ENCODE measurements at places on chromosomes 12 and 14. TPM values are rescaled to one million over a fixed set of nuclear protein-coding genes. Genes with fewer than 3 reads are reported as not detected.

DNA sequence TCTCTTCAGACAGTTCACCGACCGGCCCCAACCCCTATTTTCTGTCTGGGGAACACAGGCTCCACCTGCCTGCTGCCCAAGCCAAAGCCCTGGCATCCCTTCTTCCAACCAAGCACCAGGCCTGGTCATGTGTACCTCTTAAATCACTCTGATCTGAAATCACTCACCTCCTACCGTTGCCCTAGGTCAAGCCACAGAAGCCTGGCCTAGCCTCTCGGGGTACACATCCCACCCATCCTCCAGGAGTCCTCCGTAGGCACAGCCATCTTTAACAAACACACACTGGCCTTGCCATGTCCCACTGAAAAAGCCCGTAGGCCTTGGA lies 81.8 kb downstream of the IRF2BPL start:
- peak overlapping the region; percentile 77 for H3K27ac ChIP-seq
- DNase-seq, result no peak
- H3K36me3 ChIP-seq, result no peaks in the 10 kb centered on the region

Gene HSPB8
- 485 TPM for total RNA-seq

Gene FAM186B
- total RNA-seq, result not detected

DNA sequence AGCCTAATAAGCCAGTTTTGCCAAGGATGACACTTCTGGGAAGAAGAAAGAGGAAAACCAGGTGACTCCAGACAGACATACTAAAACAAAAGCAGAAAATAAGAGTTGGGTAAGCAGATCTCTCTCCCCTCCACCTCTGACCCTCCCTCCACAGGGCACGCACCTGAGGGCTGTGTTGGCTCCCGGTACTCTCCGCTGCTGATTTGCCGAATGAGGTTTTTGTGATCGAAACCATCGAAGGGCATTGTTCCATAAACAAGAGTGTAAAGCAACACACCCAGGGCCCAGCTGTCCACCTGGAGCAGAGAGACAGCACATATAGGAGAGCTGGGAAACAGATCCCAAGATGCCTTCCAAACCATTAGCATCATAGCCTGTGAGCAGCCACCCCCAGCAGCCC lies 68.1 kb downstream of the NUAK1 start:
- H3K27ac ChIP-seq, result no peak overlapping the region
- DNase-seq, result no peak
- peaks cover 3% of the 10 kb centered on the region for H3K36me3 ChIP-seq
- peaks cover 36% of the 10 kb centered on the region for H3K4me1 ChIP-seq
- no peaks in the 10 kb centered on the region for H3K27me3 ChIP-seq
- no peak overlapping the region for H3K4me3 ChIP-seq

GRCh38 chr12:110005319-110005973 lies 6.2 kb downstream of the ANKRD13A start:
- no peaks in the 10 kb centered on the region for H3K27me3 ChIP-seq
- H3K36me3 ChIP-seq, result peaks cover 6% of the 10 kb centered on the region
- H3K4me1 ChIP-seq, result peaks cover 10% of the 10 kb centered on the region
- no peak overlapping the region for H3K4me3 ChIP-seq

- H3K36me3 ChIP-seq, result no peaks in the 10 kb centered on the region
- peak overlapping the region; percentile 67 for H3K27ac ChIP-seq
- peaks cover 24% of the 10 kb centered on the region for H3K4me1 ChIP-seq
- DNase-seq, result no peak
- no peaks in the 10 kb centered on the region for H3K27me3 ChIP-seq
Observed at GRCh38 chr12:3752096-3752709, 706 bp downstream of the CRACR2A start.

DNA sequence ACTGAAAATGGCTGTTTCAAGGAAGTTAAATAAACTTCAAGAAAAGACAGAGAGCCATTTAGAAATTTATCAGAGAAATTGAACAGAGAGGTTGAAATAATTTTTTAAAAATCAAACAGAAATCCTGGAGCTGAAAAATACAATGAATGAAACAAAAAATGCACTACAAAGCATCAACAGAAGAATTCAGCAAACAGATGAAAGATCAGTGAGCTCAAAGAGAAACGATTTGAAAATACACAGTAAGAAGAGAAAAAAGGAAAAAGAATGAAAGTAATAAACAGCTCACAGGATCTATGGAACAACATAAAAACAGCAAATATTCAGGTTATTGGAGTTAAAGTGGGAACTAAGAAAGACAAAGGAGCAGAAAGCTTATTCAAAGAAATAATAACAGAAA lies 26.2 kb downstream of the COX16 start:
- no peaks in the 10 kb centered on the region for H3K4me1 ChIP-seq
- no peak overlapping the region for H3K4me3 ChIP-seq

- H3K4me3 ChIP-seq, result peak overlapping the region; percentile 90
- DNase-seq, result no peak
- H3K36me3 ChIP-seq, result no peaks in the 10 kb centered on the region
Observed at GRCh38 chr12:68612202-68612601, 1.5 kb downstream of the RAP1B start.

Gene ASIC1
- total RNA-seq, result 4.8 TPM

GRCh38 chr14:89339579-89339978 lies 77.5 kb downstream of the FOXN3 start:
- H3K36me3 ChIP-seq, result no peaks in the 10 kb centered on the region
- DNase-seq, result no peak
- H3K4me1 ChIP-seq, result no peaks in the 10 kb centered on the region
- no peak overlapping the region for H3K4me3 ChIP-seq

Gene PLBD2
- 16.8 TPM for total RNA-seq

Gene DDX11
- total RNA-seq, result 3.6 TPM

All from sigmoid colon (tissue), 7 donors.